HCEC 1CT (cell line): ENCODE measurements at places on chromosomes 2 and 18.

DNA sequence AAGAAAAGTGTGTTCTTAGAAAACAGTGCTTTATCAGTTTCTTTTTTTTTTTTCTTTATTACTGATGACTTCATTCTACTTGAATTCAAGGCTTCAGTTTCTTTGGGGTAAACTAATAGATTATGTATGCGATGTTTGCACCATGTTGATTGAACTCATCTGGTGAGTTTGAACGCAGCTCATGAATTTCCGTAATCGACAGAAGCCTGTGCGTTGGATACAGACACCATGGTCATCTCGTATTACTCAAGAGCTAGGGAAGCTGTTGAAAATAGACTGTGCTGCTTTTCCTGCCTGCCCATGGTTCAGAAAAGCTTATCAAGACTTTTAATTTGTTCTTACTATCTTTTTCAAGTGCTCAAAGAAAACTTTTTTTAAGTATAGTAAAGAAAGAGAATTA lies 185.5 kb upstream of the NRP2 start:
- peak; percentile 57 for DNase-seq

DNA sequence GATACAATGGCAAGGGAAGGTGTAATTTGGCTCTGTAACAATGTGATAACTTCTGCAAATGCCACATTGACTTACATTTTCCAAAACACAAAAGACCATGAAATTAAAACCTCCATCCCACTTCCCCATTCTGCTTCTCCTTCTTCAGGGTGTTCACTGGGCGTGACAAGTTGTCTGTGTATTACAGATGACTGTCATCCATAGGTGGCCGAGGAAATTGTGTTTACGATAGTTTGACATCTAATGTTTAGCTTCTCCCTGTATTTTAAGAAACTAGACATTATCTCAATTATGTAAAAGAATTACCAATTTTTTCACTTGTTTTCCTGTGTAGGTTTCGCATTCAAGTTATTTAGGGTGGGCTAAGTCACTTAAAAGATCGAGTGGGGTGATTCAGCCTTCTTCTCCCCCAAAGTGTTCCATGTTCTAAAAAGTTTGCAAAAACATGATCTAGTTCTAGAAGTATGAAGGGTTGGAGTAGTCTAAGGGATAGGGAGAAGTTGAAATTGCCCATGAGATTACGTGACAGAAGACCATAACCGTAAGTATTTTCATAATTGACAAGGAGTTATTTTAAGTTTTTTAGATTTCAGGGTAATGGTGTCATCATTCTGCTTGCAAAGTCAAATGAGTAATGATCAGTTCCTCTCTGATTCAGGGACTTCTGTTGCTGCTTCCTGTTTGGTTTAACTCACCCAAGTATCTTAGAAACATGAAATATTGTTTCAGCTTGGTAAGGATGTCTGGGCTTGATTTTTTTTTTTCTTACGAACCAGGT lies 25.2 kb upstream of the CYTIP start:
- DNase-seq = peak; percentile 95

DNA sequence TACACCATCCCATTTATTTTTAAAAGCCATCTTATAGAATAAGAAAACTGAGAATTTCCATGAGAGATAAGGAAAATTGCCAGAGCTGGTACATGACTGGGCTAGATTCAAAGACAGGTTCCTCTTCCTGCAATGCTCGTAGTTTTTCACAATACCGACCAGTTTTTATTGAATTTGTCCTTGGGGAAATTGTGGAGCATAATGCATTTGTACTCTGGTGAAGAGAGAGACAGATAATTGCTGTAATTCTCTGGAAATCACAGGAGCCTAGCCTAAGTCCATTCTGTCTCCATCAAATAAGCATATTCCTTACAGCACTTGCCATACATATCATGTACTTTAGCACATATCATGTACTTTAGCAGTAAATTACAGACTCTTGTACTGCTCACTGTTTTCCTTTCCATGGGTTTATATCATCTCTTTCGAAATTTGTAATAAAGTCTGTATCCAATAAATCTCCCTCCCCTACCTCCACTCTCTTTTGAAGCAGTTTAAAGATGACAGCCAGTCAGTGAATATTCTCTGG lies 355.2 kb downstream of the CNTNAP5 start:
- DNase-seq = no peak

DNA sequence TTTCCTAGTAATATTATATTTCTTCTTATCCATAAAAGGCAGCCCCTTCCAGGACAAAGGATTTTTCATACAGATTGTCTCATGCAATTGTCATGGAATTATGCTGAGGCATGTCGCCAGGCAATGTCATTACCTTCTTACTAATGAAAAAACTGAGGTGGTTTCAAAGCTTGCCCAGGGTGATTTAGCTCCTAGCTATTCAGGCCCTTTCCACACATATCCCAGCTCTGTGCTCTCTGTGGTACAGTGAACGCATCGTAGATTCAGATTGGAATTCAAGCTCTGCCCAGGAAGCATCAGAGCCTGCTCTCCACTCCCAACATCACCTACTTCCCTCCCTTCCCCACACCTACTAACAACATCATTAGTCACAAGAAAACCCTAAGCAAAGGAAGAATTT lies 60.1 kb downstream of the ATP8B1 start:
- peak; percentile 75 for DNase-seq

DNA sequence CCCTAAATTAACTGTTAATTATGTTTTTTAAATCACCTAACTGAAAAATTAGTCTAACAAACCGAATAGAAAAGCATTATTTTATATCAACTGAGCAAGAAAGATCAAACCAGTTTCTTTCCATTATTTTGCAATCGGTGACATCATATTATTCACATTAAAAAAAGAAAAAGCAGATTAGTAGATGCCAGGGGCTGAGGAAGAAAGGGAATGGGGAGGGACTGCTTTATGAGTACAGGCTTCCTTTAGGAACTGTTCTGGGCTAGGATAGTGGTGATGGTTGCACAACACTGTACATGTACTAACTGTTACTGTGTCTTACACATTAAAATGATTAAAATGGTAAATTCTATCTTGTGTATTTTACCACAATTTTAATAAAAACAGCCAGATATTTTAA lies 59.3 kb downstream of the COBLL1 start:
- DNase-seq = peak; percentile 36

GRCh38 chr2:60045456-60045855 lies 508.0 kb downstream of the BCL11A start:
- no peak for DNase-seq

DNA sequence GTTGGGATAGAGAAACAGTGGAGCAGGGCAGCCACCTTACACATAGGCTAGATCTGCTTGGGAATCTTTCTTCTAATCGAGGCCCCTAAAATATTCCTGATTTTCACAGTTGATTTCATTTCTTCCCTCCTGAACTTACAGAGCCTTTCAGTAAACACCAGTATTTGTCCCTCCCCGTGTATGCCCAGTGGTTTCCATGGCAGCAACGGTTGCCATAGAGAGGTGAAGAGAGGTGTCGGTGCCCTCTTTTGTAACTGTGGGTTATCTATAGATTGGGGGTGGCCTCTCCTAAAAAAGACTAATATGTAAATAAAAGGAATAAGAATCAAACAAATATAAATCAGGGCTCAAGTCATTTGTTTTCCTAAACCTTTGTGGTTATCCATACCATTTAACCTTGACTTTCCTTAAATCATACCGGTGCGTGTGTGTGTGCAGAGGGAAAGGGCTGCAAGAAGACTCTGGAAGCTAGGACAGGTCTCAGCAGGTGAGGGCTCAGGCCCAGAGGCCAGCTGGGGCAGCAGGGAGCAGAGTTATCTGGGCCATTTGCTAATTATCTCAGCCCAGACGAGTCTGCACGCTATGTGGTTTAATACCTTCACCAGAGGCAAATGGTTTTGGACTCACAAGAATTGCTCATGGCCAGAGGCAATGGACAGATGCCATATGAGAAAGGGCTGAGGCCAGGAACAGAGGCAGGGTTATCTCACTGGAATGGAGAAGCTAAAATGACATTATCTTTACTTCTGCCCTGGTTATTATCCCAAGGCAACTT lies 35.5 kb downstream of the LIPG start:
- no peak for DNase-seq

DNA sequence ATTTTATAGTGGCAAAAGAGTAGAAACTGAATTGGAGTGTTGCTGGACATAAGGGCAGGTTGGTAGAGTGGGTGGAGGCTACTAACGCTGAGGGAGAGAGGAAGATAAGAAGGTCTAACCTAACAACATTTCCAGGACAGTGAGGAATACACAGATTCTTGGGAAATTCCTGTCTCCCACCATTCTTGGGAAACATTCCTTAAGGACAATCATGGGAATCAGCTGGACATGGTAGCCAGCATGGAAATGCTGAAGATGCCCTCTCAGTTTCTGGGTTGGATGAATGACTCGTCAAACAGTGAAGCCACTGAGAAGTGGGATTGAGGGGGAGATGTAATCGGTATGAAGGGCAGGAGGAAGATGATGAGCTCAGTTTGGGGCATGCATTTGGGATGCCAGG lies 265.4 kb downstream of the AFF3 start:
- no peak for DNase-seq
